ENCODE measurements at places on chromosomes 16 and 17.

GRCh38 chr17:78364436-78365281, 4.8 kb upstream of the SOCS3 start:
- no peak for DNase-seq

GRCh38 chr16:19780321-19780720, 62.2 kb downstream of the IQCK start:
- no peak for DNase-seq

- no peak for DNase-seq
These were observed 65.1 kb upstream of the TNRC6C start for GRCh38 chr17:77893144-77894044.

DNA sequence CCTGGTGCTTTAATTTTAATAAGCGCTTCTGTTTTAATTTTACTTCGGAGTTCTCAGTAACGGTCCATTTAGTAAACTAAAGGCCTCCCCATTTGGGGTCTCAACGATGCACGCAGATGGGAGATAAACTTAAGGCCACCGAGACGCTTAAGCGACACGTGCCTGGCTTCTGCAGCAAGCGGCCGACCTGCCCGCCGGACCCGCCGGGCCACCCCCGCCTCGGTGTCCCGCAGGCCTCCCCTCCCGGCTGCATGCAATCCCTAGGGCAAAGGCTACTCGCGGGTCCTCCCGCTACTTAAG, 592 bp downstream of the GCSH start:
- no peak for DNase-seq

GRCh38 chr16:85253084-85253941, 141.0 kb upstream of the CIBAR2 start:
- DNase-seq: peak; percentile 39

Data from effector memory CD4-positive, alpha-beta T cell (primary cell).